Upper lobe of right lung (tissue), 1 donor: ENCODE measurements at places on chromosomes 3 and 15. TPM values are rescaled to one million over a fixed set of nuclear protein-coding genes. Genes with fewer than 3 reads are reported as not detected.

DNA sequence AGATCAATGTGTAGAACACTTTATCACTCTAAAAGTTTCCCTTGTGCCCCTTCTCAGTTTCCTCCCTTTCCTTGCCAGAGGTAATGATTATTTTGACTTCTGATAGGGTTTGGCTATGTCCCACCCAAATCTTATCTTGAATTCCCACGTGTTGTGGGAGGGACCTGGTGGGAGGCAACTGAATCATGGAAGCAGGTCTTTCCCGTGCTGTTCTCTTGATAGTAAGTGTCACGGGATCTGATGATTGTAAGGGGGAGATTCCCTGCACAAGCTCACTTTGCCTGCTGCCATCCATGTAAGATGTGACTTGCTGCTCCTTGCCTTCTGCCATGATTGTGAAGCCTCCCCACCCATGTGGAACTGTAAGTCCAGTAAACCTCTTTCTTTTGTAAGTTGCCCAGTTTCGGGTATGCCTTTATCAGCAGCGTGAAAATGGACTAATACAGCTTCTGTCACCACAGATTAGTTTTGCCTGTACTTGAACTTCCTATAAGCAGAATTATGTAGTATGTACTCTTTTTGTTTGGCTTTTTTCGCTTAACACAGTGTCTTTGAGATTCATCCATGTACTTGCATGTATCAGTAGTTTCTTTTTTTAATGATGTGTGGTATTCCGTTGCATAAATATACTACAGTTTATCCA, 7.2 kb downstream of the FEM1B start:
- no peak overlapping the region for H3K27ac ChIP-seq
- no peak for DNase-seq
- H3K4me3 ChIP-seq, result no peak overlapping the region
- H3K4me1 ChIP-seq, result peaks cover 57% of the 10 kb centered on the region
- no peaks in the 10 kb centered on the region for H3K27me3 ChIP-seq

- H3K4me1 ChIP-seq, result no peaks in the 10 kb centered on the region
- DNase-seq, result no peak
- H3K4me3 ChIP-seq, result no peak overlapping the region
- H3K27me3 ChIP-seq, result no peaks in the 10 kb centered on the region
- H3K36me3 ChIP-seq, result no peaks in the 10 kb centered on the region
Observed at GRCh38 chr3:161310649-161311423, 60.5 kb downstream of the SPTSSB start.

The CCK gene
- 0.67 TPM for total RNA-seq

The LINGO1 gene
- 0.98 TPM for total RNA-seq

The LCTL gene
- total RNA-seq, result not detected

The GPR160 gene
- total RNA-seq, result 22.3 TPM
